ENCODE measurements at places on chromosomes 12 and 14.

DNA sequence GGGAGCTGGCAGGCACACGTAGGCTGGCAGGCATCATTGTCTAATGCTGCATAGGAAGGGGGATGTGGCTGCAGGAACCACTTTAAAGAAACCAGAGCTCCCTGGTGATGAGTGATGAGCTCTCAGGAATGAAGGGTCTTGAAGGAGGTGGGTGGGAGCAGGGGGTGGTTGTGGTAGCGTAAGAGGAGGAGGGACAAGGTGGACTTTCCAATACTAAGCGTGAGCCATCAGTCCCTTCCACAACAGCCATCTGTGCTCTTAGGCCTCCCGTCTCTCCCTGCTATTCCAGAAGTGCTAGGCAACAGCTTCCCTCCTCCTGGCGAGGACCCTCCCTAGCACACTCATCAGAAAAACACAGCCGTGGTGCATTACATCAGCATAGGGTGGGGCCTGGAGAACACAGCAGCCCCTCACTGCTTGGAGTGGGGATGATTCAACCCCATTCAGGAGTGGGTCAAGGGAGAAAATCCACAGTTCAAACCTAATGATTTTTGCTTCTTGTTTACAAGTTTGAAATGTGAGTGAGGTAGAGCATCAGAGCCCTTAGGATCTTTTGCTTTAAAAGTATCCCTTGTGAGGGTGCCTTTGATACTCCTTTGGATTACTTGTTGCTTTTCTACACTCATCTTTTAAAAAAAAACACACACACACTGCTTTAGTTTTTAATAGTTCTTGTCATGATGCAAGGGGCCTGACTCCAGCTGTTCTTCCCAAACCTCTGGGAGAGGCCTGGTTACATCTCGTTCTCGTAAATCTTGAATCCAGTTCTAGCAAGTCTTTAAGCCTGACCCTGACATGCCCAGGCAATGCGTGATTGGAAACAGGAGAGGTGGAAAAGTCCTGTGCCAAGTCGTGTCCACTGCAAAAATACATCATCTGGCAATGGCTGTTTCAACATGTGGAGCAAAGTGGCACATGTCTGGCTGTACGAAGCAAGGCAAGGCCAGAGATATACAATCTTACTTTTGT lies 356.4 kb upstream of the DDHD1 start:
- DNase-seq: peak; percentile 89

DNA sequence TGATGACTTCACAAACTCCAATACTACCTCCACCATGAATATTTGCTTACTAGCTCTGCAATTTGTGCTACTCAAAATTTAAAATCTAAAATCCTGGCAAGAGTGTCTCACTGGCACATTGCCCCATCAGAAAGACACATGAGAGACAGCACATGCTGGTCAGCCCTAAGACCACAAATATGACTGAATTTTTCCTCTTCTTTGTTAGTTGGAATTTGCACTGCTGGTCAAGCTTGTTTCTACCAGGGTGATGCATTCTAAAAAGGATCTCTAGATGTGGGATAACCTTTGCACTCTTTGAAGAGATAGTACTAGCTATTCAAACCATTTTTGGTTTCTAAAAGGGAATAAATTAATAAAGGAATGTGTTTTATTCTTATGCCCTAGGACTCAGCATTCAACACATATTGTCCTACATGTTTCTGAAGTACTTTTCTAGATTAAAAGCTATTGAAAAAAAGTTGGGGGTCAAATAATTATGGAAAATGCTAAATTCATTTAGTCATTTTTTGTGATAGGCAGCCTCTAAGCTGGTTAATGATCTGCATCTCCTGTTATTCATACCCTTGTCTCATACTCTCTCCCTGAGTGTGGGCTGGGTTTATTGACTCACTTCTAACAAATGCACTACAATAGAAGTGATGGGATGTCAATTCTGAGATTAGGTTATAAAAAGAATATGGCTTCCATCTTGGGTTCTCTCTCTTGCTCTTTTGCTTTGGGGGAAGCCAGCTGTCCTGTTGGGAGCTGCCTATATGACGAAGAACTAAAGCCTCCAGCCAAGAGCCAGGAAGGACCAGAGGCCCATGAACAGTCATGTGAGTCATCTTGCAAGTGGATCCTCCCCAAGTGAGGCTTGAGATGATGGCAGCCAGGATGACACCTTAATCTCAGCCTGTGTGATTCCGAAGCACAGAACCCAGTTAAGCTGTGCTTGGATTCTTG lies 211.5 kb upstream of the CRY1 start:
- DNase-seq: no peak

GRCh38 chr14:100109594-100109955 lies 44.4 kb downstream of the EVL start:
- no peak for DNase-seq

GRCh38 chr12:42283739-42284138 lies 42.2 kb downstream of the ZCRB1 start:
- DNase-seq: no peak

GRCh38 chr14:105439179-105439578 lies 19.6 kb downstream of the MTA1 start:
- DNase-seq: no peak

GRCh38 chr14:87199381-87199780 lies 793.6 kb downstream of the GALC start:
- DNase-seq: no peak

DNA sequence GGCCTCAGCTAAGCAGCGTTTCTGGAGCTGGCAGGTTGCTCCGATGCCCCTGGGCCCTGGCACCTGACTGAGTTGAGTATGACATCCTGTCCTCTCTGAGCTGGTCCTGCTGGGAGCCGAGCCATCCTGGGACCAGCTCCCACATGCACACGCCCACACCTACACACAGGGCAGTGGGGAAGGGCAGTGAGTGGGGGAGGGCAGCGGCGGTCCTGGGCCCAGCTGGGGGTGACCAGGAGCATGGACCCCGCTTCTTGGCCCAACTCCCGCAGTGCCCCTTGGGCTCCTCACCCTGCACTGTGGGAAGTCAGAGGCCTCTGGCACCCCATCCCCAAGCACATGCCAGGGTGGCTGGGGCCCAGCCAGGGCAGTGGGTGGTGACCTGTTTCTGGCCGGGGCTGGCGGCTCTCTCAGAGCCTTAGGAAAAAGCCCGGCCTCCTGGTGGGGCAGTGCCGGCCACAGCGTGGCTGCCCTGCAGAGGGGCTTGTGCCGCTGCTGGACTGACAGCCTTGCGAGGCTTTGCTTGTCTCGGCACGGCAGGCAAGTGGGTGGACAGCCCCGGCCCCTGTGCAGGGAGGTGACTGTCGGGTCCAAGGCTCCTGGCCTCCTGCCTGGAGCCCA lies 5.9 kb upstream of the CRIP2 start:
- DNase-seq: no peak

All from fibroblast of mammary gland (primary cell).